Epithelial cell of prostate (primary cell): ENCODE measurements at places on chromosomes 7 and 10.

DNA sequence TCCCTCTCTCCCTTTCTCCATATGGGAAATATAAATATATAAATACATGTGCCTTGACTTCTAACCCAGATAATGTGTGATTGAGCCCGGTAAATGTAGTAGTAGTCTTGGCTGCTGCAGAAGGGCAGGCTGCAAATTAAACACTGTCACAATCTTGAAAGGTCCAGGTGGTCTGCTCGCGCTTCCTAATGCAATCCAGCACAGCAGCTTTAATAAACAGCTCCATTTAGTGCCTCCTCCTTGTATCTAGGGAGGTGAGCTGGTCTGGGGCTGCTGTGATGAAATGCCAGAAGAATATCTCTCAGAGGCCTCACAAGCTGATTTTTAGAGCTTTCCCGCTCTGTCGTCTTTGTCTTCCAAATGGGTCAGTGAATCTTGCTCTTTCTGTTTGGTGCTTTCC lies 782 bp downstream of the POU6F2 start:
- DNase-seq, result no peak

GRCh38 chr10:49649294-49649693 lies 30.2 kb upstream of the C10orf53 start:
- no peak for DNase-seq

DNA sequence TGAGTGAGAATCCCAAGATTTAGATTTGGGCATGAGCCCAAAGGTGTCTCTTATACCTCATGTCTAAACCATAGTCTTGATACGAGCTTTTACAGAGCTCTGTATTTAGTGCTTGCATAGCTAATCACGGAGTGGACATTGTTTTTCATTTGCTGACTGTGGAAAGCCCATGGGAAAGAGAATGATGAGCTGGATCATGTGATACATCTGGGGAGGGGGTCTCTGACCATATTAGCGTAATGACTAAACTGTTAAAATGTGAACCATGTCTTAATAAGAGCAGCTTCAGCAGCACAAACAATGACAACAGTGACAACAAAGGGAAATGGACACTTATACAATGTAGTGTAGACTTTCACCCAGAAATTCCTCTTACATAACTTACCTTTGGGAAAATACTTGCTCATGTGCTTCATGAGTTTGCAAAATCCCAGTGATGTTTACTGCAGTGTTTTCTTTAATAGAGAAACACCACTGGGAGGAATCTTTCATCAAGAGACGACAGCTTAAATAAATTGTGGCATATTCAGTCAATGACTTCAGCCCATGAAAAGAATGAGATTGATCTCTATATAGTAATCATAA lies 44.0 kb upstream of the ITGB1 start:
- DNase-seq, result no peak

- no peak for DNase-seq
Measured at GRCh38 chr10:129833468-129833950, 130.6 kb downstream of the EBF3 start.

DNA sequence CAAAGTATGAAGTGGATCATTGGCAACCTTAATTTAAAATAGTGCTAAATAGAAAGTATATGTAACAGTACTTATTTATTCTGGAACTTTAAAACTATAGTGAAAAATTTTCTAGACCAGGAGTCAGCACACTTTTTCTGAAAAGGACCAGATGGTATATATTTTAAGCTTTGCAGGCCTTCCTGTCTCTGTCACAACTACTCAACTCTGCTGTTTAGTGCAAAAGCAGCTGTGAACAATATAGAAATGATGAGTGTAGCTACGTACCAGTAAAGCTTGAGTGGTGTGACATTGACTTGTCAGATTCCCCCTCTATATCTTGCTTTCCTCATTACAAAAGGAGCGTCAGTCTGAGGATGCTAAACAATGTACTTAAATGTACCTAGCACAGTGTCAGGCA lies 88.1 kb upstream of the IGFBP3 start:
- no peak for DNase-seq

DNA sequence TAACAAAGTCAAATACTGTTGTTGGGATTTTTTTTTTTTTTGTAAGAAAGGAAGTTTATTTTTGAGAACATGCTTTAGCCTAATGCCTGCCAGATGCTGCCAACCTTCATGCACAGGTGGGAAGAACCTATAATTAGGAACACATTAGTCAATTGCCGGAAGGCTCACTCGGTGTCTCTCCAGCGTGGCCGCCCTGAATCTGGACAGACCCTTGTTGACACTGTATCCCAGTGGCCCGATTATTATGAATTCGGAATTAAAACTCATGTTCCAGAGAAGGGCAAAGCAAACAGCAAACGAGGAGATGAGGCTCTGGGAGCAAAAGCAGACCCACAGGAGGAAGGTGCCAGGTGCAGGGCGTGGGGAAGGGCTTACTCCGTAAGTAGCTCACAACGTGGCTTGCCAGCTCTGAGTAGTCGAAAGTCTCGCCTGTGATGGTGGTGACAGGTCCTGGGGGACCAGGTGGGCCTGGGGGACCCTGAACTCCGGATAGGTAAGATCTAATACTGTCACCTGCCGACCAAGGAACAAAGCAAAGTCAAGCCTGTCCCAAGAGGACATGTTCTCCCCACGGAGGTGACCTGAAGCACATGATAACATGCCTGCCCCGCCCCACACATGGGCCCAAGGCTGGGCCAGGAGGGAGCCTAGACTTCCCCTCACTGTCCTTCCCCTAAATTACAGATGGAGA lies 48.3 kb downstream of the COL17A1 start:
- no peak for DNase-seq

DNA sequence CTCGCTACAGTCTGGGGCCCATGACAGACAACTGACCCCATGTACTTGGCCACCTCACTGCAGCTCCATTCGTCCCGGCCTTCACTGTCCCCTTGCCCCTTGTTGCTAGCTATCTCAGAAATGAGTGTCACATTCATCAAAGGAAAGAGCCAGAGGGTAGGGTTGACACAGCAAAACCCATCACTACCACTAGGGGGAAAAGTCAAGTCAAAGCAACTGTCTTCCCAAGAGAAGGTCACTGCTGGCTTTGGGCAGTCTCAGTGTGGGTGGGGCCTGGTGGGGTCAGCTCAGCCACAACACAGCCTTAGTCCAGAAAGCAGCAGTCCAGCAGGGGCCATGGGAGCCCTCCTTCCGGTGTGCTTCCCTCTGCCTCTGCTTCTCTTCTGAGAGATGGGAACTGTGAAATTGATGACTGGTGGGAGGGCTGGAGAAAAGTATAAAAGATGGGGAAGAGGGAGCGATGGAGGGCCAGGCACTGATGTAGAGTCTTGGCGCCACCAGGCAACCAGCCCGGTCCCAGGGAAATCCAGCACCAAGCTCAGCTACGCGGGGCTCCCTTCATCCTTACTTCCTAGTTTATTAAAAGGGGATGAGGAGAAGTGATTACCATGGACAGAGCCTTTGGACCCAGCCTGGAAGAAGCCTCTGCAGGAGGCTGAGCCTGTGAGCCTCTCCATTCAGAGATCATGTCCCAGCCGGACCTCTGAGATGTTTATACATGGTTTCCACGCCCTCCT lies 58.0 kb downstream of the PLXNA4 start:
- no peak for DNase-seq

DNA sequence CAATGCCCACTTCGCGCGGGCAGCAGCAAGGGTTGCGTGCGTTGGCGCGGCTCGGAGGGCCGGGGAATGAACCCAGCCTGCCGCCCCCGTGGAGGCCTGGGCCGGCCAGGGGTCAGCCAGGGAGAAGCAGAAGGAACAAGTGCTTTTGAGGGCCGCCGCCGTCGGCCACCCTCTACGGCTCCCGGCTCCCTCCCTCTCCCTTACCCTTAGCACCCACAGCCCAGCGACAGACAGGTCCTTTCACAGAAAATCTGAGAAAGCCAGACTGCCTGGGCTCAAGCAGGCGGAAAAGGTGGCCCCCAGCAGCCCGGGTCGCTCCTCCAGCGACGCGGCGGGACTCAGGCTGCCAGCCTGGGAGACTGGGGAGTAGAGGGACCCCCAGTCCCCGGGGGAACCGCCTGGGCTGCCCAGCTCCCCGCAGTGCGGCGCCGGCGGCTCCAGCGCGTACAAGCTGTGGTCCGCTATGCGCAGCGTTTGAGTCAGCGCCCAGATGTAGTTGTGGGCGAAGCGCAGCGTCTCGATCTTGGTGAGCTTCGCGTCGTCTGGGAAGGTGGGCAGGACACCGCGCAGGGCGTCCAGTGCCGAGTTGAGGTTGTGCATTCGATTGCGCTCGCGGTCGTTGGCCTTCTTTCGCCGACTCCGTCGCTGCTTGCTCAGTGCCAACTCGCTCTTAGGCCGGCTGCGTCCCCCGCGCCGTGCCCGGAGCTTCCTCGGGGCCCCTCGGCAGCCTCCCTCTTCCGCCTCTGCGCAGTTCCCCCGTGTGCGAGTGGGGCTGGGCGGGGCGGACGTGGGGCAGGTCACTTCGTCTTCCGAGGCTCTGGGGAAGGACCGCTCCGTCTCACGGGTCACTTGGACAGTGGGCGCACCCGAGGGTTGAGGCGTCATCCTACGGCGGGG lies 815 bp downstream of the NEUROG3 start:
- DNase-seq, result no peak

GRCh38 chr7:8639668-8640067 lies 206.3 kb downstream of the NXPH1 start:
- no peak for DNase-seq

GRCh38 chr10:126904818-126905701 lies at the start of gene DOCK1:
TSS of gene DOCK1 (plus strand) at chr10:126905428. CDS start at chr10:126905518, 90 bp downstream.
- DNase-seq, result no peak

GRCh38 chr7:95798401-95798930 lies 26.1 kb downstream of the DYNC1I1 start:
- DNase-seq, result no peak

DNA sequence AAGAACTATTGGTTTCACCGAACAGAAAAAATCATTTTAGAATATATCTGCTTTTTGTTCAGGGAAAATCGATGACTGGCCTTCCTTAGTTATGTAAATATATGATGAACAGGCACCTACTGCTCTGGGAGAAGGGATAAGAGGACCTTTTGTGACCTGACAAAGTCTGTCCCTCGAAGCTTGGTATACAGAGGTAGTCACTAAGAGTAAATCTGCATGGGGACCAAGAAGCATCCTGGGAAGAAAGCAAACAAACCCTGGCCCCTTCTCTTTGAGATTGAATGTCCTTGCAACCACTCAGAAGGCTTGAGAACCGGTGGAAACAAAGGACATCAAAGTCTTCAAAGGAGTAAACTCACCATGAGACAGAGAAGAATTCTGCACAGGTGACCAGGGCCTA lies 52.3 kb downstream of the SKIDA1 start:
- no peak for DNase-seq

DNA sequence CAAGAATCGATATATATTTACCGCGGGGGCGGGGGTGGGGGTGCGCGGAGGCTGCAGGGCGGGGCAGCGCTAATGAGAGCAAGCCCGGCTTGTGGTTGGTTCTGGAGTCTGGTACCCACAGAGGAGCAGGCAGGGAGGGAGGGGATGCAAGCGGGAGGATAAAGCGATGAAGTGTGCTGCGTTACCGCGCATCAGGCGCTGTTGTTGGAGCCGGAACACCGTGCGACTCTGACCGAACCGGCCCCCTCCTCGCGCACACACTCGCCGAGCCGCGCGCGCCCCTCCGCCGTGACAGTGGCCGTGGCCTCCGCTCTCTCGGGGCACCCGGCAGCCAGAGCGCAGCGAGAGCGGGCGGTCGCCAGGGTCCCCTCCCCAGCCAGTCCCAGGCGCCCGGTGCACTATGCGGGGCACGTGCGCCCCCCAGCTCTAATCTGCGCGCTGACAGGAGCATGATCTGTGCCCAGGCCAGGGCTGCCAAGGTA lies at the start of gene HECW1:
HECW1 (plus strand) TSS at position 189 of the 482 bp plus-strand sequence. CDS start 131,259 bp downstream, outside the sequence.
- DNase-seq, result no peak
